HL-60 (cell line): ENCODE measurements at places on chromosomes 2 and 18.

DNA sequence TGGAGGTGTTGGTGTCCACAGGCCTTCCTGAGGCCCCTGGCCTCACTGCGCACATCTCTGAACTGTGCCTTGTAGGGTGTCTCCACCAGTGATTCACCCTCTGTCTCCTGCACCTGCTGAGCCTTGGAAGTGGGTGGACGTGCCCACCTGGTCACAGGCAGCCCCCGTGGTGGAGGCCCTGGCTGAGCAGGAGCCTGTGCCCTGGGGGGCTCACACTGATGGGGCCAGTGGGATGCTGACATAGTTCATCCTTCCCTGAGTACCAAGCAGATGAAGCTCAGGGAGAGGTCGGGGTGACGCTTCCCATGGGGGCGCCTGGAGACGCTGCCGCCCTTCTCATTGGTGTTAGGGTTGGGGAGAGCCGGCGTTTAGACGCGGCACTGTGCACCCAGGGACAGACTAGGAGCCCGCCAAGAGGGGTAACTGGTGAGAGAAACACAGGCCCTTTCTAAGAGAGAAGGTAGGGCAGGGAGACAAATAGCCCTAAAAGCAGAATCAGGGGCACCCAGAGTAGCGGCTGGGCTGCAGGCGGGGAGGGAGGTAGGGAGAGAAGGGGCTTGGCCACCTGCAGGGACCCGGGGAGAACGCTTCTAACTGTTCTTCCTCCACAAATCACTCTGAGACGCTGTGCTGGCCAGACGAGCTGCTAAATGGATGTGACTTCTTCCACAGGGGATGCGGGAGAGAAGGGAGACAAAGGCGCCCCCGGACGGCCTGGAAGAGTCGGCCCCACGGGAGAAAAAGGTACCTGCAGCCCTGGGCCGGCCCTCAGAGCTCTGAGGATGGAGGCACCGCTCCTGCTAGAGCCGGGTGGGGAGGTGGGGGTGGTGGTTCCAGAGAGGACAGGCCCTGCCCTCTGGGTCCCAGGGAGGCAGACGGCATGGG, 18.0 kb downstream of the COLEC11 start:
- no peak for DNase-seq

GRCh38 chr2:72214429-72215143, 66.9 kb upstream of the CYP26B1 start:
- DNase-seq: no peak

GRCh38 chr2:229230256-229230655, 40.8 kb downstream of the PID1 start:
- DNase-seq: no peak

GRCh38 chr2:44707945-44708660, 233.4 kb upstream of the SIX3 start:
- DNase-seq: peak; percentile 64

- DNase-seq: no peak
Measured at GRCh38 chr2:9002637-9003365, 683 bp downstream of the MBOAT2 start.

GRCh38 chr2:141506135-141506534, 624.7 kb downstream of the LRP1B start:
- no peak for DNase-seq

DNA sequence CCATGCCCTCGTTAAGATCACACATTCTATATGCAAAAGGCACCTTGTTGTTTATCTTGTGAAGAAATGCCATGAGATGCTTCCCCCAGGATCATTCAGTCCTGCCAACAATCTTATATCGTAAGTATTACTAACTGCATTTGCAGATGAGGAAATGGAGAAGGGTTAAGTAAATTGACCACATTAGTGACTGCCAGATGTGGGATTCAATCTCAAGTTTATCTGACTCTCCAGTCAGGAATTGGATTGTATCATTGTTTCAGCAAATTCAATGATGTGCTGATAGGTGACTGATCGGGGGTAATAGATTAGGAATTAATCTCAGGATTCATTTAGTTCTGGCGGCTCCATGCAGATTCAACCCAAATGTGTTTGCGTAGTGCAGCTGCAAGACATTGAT, 106.2 kb downstream of the CNTNAP5 start:
- no peak for DNase-seq

GRCh38 chr2:236879416-236879963, 206.2 kb upstream of the COPS8 start:
- DNase-seq: no peak

DNA sequence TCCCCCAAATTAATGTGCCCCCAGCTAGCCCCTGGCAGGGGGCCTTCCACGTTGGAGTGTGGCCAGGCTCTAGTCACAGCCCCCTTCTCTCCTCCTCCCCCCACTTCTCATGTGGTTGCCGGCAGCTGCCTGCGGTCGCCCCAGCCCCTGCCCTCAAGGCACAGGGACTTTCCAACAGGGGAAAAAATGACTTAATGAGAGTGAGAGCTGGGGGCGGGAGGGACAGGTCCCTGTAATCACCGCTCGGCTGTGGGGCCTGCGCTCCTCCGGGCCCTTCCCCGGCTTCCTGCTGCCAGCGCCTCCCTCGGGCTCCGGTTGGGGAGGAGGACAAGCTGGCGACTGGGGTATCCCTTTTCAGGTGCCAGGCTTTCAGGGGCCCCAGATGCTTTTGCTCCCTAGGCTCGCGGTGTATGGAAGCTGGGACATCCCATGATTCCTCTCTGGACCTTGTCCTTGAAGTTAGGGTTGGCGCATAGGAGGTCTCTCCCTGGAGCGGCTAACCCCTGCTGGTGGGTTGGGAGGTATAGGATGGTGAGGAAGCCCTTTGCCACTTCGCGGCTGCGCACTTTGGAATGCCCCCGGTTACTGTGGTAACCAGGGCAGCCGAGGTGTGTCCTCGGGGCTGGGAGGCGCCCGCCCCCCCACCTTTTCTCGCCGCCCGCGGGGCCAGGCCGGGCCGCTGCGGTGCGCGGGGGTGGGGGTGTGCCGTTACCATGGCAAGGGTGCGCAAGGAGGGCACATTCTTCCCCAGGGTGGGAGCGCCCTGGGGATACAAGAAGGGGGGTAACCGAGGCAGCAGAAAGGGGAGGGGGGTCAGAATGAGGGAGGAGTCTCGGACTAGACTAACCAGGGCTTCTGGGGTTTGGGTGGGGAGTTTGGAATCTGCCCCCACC, 16.1 kb downstream of the WNT10A start:
- peak; percentile 49 for DNase-seq

- no peak for DNase-seq
Measured at GRCh38 chr18:75211953-75212750, 1.6 kb downstream of the TSHZ1 start.

GRCh38 chr2:153347818-153348495, 130.6 kb downstream of the RPRM start:
- no peak for DNase-seq
